Calu3 (cell line): ENCODE measurements at places on chromosomes 2 and 18.

DNA sequence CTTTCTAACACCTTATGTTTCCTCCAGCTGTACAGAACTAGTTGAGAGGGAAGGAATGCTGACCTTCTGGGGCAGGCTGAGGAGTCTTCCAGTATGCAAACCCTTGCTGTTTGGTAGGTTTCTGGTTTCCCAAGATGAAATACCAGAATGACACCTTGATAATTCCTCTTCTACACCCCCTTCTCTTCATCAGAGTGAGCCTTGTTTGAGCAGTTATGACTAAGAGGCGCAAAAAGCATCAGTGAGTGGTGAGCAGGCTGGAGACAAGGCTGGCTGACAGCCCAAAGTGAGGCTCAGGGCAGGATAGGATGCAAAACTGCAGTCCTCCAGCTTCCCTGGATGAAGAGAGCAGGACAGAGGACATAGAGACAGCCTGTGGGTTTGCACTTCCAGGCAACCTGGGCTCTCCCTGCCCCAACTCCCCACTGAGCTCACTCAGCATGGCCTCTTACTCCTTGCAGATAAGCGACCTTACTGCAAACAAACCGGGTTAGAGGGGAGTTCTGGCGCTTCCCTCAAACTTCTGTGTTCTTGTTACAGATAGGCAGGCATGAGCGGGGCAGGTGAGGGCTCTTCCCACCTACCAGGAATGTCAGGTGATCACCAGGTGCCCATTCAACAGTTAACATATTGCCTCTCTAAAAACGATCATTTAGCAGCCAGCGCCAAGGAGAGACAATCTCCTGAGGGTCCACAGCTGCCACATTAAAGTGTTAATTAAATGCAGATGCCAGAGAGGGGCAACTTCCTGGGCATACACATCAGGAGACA lies 5.4 kb downstream of the MPPE1 start:
- DNase-seq = no peak

DNA sequence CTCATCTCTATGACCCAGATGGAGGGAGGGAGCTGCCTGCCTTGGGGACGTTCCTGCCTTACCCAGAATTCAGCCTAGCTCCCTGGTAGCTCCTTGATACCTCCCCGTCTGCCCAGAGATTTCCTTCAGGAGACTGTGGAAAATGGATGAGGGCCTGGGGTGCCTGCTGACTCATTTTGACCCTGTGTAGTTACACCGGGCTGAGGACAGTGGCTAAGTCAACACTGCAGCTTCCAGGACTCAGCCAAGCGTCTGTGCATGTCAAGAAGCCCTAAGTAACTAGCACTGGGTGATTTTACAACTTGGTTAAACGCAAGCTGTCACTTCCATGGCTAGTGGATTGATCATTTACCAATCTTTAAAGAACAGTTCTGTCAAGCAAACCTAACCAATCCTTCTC lies 23.3 kb upstream of the EPAS1 start:
- DNase-seq = no peak

- no peak for DNase-seq
Observed at GRCh38 chr18:4125224-4125623, 329.9 kb downstream of the DLGAP1 start.

- DNase-seq = no peak
Observed at GRCh38 chr2:129239141-129239540, 740.3 kb upstream of the RAB6C start.

GRCh38 chr2:20541651-20542050 lies 94.8 kb downstream of the RHOB start:
- DNase-seq = no peak

GRCh38 chr18:71242981-71243380 lies 954.1 kb downstream of the SOCS6 start:
- no peak for DNase-seq

DNA sequence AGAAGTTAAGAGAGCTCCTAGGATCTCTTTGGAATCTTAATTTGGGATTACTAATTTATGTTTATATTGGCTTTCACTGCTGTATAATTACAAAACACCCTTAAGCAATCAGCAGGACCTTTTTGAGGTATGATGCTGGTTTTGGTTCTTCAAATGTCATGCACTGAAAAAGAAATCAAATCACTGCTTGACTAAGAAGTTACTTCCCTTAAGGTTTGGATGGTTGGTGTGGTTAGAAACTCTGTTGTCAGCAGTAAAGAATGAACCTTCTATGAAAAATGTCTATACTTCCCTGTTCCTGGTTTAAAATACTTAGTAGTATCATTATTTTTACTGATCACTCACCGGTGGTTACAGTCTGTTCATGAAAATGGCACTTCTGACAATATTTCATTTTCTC lies 5.5 kb downstream of the COLEC12 start:
- DNase-seq = no peak

GRCh38 chr2:103165836-103166235 lies 404.0 kb downstream of the TMEM182 start:
- DNase-seq = no peak

GRCh38 chr2:102401865-102402264 lies 21.1 kb upstream of the IL18RAP start:
- DNase-seq = no peak

DNA sequence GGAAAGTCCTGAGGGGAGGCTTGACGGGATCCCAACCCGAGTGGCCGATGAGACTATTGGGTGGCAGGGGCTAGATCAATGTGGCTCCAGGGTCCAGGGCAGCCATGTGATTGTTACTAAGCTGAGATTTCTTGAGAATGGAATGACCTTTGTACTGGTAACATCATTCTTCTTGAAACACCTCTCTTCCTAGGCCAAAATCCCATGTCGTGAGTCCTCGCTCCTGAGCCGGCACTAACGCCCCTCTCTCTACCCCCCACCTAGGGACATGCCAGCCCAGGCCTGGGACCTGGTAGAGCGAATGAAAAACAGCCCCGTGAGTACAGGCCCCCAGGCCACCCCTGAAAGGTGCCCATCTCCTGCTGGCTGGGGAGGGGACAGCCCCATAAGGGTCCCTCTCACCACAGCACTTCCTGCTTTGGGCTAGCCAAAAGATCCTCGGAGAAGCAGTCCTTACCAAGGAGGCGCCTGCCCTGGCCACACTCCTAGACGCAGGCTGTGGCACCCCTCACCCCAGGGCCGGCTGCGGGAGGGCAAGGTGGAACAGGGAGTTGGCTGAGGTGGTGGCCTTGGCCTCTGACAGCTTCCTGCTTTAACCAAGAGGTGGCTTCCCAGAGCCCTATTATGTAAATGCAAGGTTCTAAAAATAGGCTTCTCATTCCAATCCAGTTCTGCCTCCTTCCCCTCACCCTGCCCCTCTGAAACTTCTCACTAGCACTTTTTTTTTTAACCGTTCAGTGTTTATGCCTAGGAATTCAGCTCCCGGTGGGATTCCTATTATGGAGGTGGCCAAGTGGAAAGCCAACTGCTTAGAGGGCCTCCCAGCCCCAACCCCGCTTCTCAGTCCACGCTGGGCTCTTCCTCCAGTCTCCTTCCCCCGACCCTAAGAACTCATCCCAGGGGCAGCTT lies 126.6 kb upstream of the PPP1CB start:
- peak; percentile 81 for DNase-seq

- DNase-seq = no peak
Observed at GRCh38 chr2:26901326-26902183, 53.6 kb downstream of the DPYSL5 start.

DNA sequence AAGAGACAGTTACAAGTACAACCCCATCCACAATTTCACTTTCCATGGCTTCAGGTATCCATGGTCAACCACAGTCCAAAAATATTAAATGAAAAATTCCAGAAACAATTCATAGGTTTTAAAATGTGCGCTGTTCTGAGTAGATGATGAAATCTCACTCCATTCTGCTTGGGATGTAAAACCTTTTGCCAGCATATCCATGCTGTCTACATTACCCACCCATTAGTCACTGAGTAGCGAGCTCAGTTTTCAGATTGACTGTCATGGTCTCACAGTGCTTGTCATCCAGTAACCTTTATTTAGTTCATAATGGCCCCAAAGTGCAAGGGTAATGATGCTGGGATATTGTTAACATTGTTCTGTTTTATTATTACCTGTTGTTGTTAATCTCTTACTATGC lies 40.5 kb downstream of the SMAD4 start:
- DNase-seq = no peak

- DNase-seq = no peak
Observed at GRCh38 chr2:172200495-172201085, 97.9 kb upstream of the DLX2 start.

DNA sequence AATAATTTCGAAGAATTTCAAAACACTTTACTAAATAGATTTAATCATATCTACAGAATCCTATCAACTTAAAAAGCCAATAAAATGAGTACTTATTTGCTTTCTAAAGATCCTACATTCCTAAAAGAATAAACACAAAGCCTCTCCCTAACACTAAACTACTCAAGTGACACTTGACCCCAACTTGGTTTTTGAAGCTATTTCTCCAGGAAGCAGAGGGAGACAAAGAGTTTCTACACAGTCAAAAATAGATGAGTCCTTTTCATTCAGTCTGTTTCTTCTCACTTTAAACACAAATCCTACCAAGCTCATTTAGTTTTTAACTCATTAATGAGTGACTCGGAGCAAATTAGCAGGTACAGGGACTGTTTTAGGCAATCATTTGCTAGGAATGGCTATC lies 2.1 kb downstream of the ATL2 start:
- DNase-seq = no peak

- peak; percentile 13 for DNase-seq
Observed at GRCh38 chr18:58792086-58792485, 72.6 kb upstream of the ZNF532 start.

DNA sequence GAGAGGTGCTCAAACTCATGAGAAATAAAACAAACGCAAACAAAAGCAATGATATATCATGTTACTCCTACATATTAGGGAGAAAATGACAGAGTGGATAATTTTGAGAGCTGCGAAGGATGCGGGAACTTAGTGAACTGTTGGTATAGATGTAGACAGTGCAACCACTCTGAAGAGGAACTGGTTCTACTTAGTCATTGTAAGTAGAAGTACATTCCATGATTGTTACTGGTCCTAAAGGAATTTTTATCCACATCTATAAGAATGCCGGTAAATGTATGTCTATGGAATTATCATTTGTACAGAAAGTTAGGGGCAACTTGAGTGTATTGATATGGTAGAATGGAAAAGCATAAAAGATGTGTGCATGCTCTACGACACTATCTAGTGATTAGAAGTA lies 1238.4 kb downstream of the LRP1B start:
- DNase-seq = no peak

GRCh38 chr2:235939471-235939870 lies 228.7 kb downstream of the GBX2 start:
- DNase-seq = no peak

GRCh38 chr18:77063260-77063659 lies 69.3 kb downstream of the MBP start:
- no peak for DNase-seq

GRCh38 chr2:172252154-172252553 lies 149.5 kb upstream of the DLX2 start:
- DNase-seq = no peak

- no peak for DNase-seq
Observed at GRCh38 chr2:79798776-79799175, 285.9 kb downstream of the CTNNA2 start.

GRCh38 chr2:191114403-191114886 lies 36.3 kb downstream of the STAT4 start:
- DNase-seq = no peak

DNA sequence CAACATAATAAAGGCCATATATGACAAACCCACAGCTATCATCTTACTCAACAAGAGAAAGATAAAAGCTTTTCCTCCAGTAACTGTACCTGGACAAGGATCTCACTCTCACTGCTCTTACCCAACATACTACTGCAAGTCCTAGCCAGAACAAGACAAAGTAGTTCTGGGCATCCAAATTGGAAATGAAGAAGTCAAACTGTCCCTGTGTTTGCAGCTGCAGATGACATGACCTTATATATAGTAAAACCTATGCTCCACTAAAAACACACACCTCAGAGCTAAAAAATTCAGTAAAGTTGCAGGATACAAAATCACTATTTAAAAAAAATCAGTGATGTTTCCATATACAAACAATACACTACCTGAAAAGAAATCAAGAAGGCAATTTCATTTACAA lies 32.2 kb downstream of the USP34 start:
- DNase-seq = no peak

DNA sequence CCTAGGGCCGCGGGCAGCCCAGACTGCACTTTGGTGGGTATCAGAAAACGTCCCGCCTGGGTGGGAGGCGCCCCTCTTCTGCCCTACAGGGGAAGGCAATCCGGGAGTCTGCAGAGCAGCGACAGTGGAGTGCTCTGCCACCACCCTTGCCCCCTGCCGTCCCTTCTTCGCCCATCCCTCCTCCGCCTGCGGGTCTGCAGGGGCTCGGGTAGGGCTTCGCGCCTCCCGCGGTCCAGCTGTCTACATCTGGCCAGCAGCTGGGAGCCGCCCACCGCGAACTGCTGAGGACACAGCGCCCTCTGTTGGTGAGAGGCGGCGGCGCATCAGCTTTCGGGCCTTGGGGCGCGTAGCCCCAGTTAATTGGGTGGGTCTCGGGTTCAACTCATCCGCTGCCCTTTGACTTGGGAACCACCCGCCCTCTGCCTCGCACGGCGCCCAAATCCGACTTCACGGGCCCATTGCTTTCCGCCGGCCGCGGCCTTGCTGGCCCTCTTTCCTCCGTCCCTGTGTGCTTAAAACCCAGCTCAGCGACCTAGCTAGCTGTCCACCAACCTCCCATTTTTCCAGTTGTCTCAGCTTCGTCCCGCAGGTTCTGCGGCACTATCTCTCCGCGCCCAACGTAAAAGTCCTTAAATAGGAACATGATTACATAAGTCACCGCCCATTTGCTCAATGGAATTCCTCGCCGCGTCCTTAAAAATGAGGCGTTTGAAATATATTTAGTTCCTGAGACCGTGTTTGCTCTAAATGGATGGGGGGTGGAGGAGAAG lies 17.6 kb downstream of the WNT10A start:
- DNase-seq = peak; percentile 82

- no peak for DNase-seq
Observed at GRCh38 chr2:45505138-45505537, 105.9 kb downstream of the SRBD1 start.

- DNase-seq = no peak
Observed at GRCh38 chr2:88053934-88054781, 1.4 kb downstream of the KRCC1 start.

GRCh38 chr2:65278531-65278981 lies 50.9 kb downstream of the ACTR2 start:
- no peak for DNase-seq

DNA sequence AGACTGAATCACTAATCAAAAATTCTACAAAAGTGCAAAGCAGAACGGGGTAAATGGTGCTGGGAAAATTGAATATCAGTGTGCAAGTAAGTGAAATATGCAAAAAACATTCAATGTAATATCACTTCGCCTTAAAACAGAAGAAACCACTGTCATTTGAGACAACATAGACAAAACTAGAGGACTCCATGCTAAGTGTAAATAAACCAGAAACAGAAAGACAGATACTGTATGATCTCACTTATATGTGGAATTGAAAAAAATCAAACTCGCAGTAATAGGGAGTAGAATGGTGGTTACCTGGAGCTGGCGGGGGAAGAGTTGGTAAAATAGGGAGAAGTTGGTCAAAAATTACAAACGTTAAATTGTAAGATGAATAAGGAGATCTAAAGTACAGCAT lies 1420.0 kb upstream of the CDH2 start:
- no peak for DNase-seq

- DNase-seq = no peak
Observed at GRCh38 chr2:101036562-101036961, 34.5 kb downstream of the RPL31 start.
